ENCODE measurements at places on chromosomes 6 and 20.

GRCh38 chr6:33613146-33613794, 7.9 kb upstream of the ITPR3 start:
- no peak for DNase-seq

DNA sequence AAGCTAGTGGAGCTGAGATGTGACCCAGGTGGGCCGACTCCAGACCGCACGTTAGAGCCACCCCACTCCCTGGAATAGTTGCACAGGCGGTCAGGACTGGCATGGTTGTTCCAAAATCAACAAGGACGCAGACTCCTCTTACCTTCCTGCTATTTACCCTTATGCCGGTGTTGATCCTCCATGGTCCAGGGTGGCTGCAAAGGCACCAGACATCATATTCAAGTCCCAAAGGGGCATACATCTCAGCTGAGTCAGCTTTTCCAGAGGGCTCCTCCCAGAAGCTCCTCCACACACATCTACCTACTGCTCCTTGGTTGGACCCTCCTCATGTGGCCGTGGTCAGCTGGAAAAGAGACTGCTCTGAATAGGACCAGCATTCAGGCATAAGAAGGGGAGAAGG, 112.2 kb downstream of the SYCP2 start:
- DNase-seq: no peak

- no peak for DNase-seq
Observed at GRCh38 chr20:41228858-41229257, 88.7 kb downstream of the ZHX3 start.

GRCh38 chr6:9467741-9468140, 947.1 kb downstream of the TFAP2A start:
- DNase-seq: no peak

DNA sequence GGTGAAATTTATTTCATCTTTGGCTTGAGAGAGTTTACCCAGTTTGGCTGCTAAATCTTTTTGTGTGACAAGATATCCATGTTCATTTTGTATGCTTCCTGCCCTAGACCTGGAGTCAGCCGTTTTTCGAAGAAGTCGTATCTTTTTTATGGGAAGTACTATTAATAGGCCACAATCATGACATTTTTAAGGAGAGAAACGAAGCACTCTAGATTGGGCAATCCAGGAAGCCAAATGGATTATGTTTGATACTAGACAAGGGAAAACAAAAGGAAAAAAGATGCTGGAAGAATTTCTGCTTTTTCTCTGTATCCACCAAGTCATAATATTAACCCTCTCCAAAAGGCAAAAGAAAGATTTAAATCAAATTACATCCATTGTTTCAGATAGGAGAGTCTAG, 214.6 kb downstream of the HDGFL1 start:
- no peak for DNase-seq

DNA sequence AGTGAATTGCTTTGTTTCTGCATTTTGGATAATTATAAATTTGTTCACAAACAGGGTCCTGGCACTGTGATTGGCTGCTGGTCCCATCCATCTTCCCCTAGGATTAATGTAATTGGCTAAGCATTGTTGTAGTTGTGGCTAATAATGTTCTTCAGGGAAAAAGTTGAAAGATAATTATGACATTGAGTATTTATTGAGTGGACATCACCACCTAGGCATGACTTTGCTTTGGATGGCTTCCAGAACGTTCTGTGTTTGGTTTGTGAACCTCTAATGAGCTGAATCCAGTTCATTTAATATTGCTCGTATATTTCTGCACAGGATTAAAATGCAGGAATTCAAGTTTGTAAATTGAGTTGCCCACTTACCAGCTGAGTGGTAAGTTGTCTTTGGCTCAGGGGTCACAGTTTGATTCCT, 55.1 kb downstream of the ARID1B start:
- DNase-seq: peak; percentile 16

- DNase-seq: no peak
Observed at GRCh38 chr6:35624341-35625070, 64.2 kb downstream of the FKBP5 start.

DNA sequence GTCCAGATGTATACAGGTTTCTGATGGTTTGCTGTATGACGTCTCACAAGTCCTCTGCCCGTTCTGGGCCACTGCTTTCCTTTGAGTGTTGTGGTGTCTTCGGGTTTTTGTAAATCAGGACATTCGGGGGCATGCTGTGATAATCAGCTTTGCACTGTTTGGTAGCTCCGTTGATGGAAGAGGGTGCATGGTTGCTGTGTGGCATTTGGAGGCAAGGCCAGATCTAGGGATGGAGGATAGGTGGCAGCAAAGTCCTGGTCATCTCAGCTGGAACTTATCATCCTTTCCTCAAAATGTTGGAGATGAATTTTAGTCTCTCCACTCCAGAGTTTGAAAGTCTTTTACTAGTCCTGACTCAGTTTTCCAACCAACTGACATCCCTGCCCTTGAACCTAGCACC, 91.0 kb downstream of the SCP2D1 start:
- DNase-seq: no peak

DNA sequence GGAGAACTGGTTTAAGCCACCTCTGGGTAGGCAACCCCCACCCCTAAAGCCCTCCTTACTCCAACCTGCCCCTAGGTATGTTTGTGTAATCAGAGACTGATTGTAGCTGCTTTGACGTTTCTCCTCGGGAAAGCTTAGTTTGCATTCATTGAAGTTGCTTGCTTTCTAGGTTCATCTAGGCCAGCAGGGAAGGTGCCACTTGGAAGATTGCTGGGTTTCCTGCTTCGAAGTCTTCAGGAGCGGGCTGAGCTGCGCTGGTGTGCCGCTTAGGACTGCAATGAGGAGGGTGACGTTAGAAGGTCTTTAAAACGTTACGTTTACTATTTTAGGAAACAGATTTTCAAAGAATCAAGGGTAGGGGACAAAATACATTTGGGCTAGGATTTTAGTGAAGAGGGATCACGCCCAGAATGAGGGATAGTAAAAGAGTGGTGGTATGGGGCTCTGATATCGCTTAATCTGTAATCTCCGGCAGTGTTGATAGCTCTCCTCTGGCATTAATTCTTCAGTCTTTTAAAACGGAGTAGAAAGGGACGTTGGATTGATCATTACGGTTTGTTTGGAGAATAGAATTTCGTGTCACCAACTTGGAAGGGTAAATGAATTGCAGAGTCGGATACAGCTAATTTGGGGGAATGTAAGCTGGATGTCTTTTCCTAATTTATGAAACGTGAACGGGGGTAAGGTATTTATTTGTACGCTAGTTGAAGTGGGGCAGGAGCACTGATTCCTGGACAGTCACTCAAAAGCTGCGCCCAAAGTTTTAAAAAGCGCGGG, 92.6 kb upstream of the PRDM1 start:
- no peak for DNase-seq

GRCh38 chr20:22866812-22867341, 168.2 kb upstream of the SSTR4 start:
- DNase-seq: no peak

DNA sequence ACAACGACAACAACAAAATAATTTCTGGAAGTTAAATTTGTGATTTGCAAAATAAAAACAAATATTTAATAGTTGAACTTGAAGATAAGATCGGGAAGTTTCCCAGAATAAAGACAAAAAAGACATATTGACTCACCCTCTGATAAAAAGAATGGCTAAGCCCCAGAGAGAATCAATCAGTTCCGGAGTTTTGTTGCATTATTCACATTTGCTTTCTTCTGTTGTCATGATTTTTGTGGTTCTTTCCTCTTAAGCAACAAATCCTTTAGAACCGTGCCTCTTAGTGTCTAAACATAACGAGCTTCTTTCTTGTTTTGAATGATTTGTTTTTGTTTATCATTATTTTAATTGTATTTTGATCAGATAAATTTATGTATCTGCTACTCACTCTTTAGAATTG, 337.7 kb upstream of the PRND start:
- DNase-seq: no peak

DNA sequence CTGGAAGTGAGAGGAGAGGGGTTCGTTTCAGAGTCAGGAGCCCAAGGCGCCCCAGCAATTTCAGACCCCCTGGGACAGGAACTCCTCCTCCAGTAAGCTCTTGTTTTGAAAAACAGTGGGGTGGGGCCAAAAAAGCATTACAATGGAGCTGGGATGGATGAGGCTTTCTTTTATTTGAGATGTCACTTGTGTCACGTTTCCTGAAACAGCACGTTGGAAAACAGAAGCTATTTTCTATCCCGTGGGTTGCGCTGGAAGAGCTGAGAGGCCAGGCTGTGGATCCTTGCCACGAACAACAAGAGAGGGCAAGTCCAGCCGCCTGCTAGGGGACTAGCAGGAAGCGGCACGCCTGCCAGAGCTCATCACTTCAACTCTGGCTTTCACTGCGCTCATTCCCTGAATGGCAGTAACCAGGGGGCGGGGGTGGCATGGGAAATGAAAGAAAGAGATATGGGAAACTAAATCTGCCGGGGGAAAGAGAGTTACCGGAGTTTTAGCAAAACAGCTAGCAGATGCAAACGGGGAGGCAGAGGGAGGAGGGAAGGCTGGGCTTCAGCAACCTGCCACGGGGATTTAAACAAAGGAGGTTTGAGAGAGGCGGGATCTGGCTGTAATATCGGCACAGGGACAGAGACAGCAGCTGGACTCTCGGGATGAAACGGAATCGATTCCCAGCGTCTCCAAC, 34.6 kb downstream of the GCNT2 start:
- DNase-seq: no peak

DNA sequence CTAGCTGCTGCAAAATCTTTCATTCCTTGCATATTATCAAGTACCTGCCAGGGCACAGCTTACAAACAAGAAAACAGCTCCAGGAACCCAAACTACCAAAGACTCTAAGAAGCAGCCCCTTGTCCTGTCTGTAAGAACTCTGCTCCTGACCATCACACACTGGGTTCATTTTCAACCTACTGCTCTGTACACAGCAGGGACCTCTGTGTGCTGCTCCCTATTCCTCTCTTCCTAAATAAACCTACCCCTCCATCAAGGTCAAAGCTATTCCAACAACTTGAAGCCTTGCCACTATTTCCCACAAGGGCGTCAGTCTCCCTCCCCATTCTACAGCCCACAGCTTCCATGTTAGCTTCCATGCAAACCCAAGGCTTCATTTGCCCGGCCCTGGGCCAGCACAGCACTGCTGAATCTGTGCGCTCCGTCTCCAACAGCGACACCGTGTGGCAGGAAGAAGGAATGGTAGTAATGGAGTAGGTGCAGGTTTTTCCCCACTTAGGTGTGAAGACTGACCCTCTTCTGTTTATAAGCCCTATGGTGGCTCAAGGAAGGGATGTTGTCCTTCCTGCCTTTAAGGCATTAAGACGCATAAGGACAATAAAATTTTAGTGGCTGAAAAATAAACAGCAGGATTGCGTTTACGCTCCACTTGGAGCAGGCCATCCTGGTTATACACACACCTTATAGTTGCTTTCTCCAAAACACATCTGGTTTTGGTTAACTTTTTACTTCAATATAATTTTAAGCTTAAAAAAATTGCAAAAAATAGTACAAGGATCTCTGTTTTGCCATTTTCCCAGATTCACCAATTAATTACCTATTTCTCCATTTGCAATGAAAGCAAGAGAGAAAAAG, 115.2 kb upstream of the NXT1 start:
- no peak for DNase-seq

DNA sequence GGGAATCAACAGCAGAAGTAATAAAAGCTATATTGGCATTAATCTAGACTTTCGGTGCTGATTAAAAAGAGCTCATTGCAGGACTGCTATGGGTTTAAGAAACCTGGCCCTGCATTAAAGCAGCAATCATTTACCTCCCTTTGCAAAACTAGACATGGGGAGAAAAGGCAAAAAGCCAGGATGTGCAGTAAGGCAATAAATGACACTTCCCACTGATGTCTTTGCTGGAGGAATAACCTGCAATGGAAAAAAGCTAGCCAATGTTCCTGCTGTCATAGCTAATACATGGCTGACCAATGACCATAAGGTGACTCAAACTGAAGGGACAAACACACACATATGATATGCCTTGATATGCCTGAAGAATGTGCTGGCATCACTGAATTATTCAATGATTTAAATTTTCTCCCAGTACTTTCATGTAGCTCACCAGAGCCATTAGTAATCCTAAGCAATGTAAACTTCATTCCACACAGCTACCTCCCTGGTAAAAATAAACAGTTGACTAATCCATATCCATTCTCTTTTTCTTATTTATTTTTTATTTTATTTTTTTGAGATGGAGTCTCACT, 8.7 kb downstream of the DNAAF9 start:
- no peak for DNase-seq

DNA sequence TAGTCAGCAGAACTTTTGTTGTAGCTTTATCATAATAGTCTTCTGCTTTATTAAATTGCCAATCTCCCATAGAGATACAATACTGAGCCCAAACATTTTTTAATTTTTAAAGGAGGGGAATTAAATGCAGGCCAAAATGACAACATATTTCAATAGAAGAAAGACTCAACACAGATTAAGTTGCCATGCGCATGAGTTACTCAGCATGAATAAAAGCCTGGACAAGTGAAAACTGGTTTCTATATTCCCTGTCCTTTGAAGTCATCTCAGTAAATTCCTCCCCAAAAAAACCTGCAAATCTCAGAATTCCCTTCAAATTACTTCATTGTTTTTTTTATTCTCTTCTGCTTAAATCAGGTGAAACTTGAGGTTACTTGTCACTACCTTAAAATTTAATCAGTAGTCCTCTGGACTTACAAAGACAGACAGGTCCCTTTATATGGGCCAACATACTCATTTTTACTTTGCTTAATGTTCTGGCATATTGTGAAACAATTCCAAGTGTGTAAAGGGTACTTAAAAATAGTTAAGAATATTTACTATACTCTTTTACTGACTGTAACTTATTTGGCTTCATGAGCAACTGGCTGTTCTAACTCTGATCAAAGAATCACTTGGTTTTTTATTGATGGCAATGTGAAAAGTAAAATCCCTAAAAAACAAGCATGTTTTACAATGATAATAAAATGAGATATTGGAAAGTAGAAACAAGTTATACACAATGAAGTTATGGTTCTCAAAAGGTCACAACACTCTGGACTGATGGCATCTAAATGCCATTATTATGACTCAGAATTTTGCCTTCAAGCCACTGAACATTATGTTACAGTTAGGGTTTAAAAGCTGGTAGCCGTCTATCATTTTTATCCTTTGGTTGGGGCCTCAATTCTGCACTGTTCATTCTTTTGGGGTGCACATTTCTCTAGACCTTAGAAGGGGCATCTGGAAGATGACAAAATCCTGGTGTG, 49.9 kb upstream of the COL21A1 start:
- no peak for DNase-seq

DNA sequence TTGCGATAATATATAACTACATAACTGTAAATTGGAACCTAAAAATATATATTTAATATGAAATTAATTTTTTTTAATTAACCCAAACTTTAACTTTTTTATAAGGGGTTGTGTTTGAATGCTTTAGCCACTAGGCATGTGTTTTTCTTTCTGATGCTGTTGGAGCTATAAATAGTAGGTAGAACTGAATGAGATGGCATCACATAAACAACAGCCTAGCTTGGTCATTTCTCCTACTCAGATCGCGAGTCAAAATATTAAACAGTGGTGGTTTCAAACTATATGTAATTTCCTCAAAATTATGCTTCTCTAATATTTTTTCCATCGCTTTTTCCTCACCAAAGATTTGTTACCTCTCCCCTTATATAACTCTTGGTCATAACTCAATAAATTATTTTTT, 243.2 kb downstream of the ARID1B start:
- DNase-seq: no peak
